ENCODE measurements at places on chromosomes 5 and 9.

DNA sequence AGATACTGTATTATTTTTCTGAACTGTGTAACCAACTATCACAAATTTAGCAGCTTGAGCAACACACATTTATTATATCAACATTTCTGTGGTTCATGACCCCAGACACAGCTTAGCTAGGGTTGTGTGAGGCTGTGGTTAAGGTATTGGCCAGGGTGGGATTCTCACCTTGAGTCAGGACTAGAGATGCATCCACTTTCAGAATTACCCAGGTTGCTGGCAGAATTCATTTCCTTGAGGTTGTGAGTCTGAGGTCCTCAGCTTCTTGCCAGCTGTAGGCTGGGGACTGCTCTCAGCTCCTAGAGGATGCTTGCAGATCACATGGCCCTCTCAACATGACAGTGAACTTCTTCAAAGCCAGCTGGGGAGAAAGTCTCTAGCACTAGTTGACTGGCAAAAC lies 122.5 kb upstream of the RASGRF2 start:
- DNase-seq = peak; percentile 6

- no peak for DNase-seq
Observed at GRCh38 chr5:73528248-73528647, 30.0 kb downstream of the BTF3 start.

DNA sequence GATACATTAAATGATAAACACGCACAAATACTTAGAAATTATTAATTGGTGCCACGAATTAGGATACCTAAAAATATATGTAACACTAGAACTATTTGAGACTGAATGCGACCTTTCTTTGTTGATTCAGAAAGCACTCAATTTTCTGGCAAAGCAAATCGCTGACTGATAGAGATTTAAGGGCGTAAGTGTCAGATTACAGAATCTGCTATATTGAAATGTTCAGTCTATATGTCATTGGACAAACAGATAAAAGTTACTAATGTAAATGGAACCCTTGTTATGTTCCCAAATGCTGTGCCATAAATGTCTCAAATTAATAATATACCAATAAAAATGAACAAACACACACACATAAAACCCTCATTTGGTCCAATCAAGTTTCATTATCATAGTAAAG lies 137.9 kb downstream of the MPDZ start:
- DNase-seq = no peak

- DNase-seq = no peak
Observed at GRCh38 chr5:158387499-158387898, 528.6 kb upstream of the CLINT1 start.

DNA sequence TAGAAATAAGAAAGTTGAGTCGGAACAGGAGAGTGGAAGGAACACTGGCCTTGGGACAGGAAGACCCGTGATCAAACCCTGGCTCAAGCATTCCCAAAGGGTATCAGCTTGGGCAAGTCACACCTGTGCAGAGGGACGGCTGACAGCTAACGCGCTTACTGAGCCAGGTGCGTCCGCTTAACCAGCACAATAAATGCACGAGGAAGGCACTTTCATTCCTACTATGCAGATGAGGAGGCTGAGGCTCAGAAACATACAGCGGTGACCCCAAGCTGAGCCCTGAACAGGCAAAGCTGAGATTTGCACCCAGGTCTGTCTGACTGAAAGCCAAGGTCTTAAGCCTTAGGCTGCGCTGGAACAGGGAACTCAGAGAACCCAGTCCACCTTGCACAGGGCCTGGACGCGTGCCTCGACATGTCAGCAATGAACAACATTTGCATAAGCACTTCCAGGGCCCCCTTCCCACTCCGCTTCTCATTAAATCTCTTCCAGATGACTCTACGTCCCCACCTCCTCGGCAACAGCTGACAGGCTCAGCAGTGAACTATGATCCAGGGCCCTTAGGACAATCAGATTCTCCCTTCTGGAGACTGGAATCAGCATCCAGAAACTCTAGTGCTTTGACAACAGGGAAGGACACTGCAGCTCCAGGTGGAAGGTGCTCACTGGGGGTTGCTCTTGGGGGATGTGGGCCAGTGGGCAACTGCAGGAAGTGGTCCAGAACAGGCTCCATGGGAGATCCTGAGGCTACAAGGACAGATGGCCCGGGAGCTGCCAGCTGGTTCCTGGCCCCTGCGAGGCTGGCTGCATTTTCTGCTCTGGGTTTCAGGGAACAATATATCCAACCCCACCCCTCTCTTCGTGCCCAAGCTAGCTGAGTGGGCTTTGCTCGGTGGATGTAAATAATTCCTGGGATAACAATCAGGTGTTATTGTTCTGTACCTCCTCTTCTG lies 35.2 kb downstream of the SH3PXD2B start:
- DNase-seq = no peak

DNA sequence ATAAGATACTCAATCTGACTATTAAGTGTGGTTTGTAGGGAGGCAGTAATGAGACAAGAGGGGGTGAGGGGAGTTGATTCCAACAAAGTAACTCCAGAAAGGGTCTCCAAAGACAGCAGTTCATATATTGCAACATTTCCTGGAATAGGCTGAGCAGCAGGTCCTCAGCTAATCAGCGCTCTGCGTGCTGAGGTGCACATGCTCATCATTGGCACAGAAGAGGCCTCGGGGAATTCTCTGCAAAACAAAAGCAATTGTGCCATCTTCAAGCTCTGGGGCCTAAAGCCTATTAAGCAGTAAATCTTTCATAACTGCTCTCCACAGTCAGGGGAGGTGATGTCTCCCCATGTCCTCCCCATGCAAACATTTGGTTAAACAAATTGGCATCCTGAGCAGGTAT lies 357.3 kb downstream of the SPOCK1 start:
- no peak for DNase-seq

DNA sequence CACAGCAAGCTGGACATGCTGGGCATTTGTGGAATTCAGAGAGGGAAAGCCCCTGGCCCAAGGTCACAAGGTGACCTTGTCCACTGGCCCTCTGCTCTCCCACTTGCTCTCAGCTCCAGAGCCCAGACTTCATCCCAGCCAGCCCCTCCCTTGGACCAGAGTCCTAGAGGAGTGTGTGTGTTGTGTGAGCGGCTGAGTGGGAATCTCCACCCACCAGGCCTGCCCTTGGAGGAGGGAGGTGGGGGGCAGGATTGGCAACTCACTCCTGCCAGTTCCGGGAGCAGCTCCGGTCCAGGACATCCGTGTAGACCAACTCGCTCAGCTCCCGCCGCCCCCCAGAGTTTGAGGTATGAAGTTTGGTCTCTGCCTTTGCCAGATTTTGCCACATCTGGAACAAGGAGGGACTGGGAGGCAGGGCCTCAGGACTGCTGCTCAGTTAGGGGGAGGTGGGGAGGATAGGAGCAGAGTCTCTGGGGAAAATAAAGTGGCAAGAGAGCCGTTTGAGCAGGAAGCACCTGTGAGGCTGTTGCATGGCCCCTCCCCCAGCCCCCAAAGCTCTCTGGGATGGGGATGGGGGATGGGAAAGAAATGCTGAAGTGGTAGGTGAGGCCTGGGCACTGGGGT lies 1.4 kb downstream of the MZB1 start:
- no peak for DNase-seq

DNA sequence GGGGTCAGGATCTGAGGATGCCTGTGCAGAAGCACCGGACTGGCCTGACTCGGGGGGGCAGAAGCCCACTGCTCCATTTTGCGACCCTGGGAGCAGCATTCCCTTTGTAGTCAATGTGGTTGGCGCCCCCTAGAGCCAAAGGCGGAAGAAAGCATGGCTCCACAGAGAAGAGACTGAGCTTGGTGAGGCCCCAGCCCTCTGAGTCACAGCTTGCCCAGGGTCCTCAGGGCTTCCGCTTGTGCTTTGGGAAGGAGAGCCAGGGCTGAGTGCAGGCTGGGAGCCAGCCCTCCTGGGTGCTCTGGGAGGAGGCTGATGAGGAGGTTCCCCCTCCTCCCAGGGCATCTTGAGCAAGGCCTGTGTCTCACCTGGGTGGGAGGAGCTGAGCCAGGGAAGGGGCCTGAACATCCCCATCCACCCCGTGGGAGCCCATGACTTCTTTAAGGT lies 5.5 kb upstream of the AQP3 start:
- DNase-seq = peak; percentile 60

- no peak for DNase-seq
Observed at GRCh38 chr5:124872615-124873014, 126.2 kb upstream of the ZNF608 start.

- DNase-seq = no peak
Observed at GRCh38 chr9:31519826-31520225, 864.6 kb upstream of the ACO1 start.

DNA sequence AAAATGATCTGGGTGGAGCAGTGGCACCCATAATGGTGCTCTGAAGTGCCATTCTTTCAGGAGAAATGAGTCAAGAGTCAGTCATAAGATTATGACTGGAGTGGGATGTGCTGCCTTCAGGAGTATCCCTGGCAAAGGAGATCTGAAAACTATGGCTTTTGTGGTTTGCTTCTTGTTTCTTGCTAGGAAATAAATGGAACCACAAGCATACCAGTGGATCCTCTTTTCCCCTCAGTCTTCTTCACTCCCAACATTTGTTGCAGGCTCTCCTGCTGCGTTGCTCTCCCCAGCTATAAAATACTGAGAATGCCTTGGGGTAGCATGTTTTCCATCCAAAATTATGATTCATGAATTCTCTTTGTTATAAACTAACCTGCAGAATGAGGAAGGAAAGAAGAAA lies 199.1 kb downstream of the NNT start:
- no peak for DNase-seq

- no peak for DNase-seq
Observed at GRCh38 chr5:126335886-126336285, 87.3 kb upstream of the GRAMD2B start.

GRCh38 chr5:171207256-171207847 lies 101.7 kb upstream of the TLX3 start:
- peak; percentile 36 for DNase-seq

DNA sequence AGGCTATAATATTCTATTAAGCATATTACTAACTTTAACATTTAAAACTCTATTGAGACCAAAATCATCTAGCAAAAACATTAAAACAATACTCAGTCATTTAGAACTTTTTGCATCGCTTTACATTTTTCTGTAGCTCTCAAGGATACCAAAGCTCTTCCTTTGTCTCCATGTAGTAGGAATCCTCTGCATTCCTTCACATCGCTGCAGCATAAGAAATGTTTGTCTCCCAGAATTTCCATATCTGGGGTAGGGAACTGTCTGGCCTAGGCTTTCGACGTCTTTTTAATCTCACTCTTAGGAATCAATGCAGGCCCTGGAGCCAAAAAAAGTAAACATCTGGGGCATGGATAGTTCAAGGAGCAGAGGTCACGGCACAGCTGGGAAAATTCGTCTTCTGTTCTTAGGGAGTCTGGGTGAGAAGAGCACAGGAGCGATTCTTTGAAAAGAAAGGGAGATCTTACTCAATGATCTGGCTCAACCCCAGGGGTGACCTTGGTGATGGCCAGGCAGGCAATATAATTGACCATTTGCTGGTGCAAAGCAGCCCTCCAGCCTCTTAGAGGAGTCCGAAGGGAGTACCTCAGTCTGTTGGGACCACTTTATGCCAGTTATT lies 23.2 kb upstream of the RAI14 start:
- DNase-seq = no peak

GRCh38 chr5:148915224-148915817 lies 88.9 kb downstream of the ADRB2 start:
- DNase-seq = no peak

DNA sequence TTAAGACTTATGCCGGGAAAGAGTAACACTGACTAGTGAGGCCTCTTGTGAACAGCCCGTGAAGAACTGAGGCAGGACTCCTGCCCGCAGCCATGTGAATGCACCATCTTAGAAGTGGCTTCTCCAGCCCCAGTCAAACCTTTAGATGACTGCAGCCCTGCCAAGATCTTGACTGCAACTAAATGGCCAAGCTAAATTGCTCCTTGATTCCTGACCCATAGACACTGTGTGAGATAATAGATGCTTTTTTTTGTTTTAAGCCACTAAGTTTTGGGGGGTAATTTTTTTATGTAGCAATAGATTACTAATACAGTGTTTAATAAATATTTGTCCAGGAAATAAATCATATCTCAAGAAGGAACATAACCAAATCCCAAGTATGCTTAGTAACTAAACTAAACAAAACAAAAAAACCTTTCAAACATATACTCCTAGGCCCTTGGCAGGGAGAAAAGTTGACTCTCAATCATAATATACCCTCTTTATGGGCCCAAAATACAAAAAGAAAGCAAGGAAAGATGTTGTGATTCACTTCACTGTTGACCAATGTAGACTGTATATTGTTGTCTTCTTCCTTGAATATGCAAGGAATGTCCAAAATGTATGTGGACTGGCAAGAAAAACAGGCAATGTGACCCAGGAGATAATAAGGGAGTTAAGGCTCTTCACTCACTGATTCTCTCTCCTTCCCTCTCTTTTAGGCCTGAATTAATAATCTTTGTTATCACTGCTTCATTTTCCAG lies 79.7 kb upstream of the ZNF366 start:
- no peak for DNase-seq

DNA sequence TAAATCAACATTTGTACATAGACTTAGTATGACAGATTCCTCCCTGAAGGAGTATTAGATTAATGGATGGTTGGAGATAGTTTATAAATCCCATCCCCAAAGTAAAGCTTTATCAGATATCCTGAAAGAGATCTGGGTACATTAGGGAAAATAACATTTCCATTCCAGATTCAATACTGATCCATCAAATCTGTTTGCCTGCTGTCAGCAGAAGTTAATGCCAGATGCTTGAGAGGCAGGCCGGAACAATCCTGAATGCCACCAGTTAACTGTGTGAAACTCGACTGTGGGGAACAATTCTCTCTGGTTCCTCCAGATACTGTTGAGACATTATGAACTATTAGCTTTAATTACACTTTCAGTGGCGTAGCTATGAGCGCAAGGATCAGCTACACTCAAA lies 1166.8 kb downstream of the MAT2B start:
- DNase-seq = no peak

DNA sequence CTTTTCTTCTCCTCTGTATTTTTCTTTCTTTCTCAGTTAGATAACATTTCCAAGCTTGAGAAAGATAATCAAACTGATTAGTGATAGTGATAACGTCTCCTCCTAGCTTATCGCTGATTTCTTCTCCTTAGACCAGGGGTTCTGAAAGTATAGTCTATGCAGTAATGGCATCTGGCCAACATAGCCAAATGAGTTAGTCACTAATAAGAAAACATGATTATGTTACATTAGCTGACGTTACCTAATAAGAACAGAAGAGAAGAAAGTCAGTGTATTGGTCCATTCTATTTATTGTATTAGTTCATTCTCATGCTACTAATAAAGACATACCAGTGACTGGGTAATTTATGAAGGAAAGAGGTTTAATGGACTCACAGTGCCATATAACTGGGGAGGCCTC lies 111.2 kb downstream of the STRBP start:
- no peak for DNase-seq

- no peak for DNase-seq
Observed at GRCh38 chr9:19050637-19051591, 1.7 kb downstream of the RRAGA start.

GRCh38 chr5:7396713-7397454 lies 946 bp downstream of the ADCY2 start:
- DNase-seq = no peak

DNA sequence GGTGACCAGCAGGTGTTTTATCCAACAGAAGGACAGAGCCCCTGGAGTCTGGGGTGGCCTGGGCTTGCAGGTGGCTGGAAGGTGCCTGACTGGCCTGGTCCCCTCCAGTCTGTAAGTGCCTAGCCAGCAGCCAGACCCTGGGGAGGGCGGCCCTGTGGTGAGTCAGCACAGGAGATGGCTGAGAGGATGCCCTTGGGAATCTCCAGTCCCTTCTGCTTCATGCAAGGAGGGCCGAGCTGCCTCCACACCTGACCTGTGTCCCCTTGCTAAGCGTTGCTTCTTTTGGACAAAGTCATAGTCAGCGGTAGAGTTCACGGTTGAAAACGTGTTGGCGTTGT lies 20.2 kb downstream of the OBP2B start:
- DNase-seq = no peak

Data from CD4-positive, alpha-beta T cell treated with Interleukin-4 for 4 hours (primary cell).